HuH-7 (cell line): ENCODE measurements at places on chromosomes 11 and 22.
A peak's percentile ranks its signal among the peaks of the same experiment; 100 is the strongest.

DNA sequence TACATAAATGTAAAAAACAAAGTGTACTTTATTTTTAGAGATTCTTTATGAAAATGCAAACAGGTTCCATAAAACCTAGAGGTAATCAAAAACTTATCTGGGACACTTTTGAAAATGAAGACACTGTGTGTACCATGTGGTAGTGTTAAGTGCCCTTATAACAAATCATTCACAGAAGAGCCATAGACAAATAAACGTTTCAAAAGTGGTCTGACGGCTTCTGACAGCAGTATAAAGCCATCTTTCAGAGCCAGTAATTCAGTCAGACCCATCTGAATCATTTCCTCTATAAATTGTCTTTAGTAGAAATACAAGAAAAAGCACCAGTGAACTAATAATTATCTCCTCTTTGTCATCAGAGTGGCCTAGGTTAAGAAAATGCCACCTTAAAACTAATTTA, 100.0 kb downstream of the PAX6 start:
- no peak for DNase-seq

DNA sequence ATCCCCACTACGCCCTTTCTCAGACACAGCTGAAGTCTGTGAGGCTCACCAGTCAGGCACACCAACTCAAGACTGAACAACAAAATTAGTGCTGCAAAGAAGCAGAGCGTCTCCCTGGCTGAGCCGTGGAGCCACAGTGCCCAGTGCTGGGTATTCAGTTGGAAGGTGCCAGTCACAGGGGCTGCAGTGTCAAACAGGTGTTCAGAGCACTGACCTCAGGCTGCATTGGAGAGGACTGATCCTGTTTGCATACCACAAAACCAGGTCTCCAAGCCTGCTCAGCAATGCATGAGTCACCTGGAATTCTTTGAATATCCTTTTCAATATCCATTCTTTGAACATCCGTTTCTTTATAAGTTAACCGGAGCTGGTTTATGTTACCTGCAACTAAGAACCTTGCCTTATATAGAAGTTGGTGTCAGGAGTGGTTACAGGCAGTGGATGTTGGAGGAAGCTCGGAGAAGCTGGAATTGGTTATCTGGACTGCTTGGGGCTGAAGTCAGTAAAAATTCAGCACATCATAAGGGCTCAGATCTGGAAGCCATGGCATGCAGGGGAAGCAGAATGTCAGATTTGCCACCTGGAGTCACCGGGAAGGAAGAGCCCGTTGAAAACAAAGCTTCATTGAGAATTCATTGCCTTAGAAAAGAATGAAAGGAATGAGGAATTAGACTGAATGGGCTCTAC, 30.3 kb downstream of the PDGFB start:
- DNase-seq, result no peak

- DNase-seq, result no peak
These were observed 60.5 kb downstream of the LIF start for GRCh38 chr22:30186041-30186440.

DNA sequence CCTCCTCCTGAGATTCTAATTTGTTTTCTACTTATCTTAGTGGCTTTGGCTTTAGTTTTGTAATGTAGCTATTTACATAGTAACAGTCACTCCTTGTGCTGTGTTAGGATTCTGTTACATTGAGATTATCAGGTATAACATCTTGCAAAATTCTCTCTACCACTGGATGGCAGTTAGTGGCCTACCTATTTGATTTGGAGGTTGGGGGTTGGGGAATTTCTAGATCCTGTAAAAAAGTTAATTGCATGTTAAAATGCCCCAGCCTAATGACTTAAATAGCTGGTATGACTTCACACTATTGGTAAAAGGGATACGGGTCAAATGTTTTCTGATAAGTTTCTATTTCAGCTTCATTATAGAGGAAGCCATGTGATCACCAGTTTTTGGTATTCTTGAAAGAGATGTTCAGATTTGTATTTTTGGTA, 2.8 kb downstream of the GRK3 start:
- no peak for DNase-seq

DNA sequence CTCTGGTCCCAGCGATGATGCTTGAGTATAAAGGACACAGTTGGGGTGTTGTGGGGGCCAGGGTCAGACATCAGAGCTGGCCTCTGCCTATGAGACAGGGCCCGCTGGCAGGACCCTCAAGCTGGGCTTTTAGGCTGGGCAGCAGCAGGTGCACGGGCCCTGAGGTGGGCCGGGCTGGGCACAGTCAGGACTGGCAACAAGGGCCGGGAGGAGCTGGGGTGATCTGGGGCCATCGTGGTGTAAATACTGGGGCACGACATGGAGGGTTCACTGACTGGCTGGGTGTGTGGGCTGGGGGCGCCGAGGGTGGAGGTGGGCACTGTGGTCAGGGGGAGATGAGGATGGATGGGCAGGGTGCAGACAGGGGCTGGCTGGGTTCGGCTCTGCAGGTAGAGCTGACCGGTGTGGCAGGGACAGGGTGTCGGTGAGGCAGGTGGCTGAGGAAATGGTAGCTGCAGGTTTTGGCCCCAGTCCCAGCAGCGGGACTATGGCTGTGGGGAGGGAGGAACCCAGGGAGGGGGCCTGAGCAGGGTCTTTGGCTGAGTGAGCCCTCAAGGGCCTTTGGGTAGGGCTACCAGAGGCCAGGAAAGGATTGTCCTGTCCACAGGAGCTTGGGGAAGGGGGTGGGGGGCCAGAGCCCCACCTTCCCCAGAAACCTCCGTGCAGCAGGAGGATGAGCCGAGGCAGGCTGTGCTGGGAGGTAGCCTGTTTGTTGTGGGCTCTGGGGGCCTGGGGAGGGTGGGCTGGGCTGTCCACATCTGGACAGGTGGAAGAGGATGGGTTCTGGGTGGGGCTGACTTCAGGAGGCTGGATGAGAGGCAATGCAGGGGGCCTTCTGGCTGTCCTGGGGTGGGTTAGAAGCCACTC, 81.4 kb downstream of the KCNQ1 start:
- no peak for DNase-seq

- DNase-seq, result no peak
These were observed 35.2 kb upstream of the FIBIN start for GRCh38 chr11:26958702-26959049.

GRCh38 chr11:62724171-62724570, 3.1 kb downstream of the HNRNPUL2 start:
- no peak for DNase-seq

- DNase-seq, result no peak
These were observed 448.0 kb upstream of the FAT3 start for GRCh38 chr11:91776655-91777054.

- no peak for DNase-seq
These were observed 17.9 kb upstream of the BBOX1 start for GRCh38 chr11:27022659-27023251.

- no peak for DNase-seq
These were observed 313.8 kb downstream of the LARGE1 start for GRCh38 chr22:33606504-33606903.

- DNase-seq, result no peak
These were observed 143.3 kb downstream of the DLG2 start for GRCh38 chr11:85483861-85484260.

GRCh38 chr11:2653930-2654739, 45.7 kb downstream of the KCNQ1OT1 start:
- DNase-seq, result peak; percentile 4

DNA sequence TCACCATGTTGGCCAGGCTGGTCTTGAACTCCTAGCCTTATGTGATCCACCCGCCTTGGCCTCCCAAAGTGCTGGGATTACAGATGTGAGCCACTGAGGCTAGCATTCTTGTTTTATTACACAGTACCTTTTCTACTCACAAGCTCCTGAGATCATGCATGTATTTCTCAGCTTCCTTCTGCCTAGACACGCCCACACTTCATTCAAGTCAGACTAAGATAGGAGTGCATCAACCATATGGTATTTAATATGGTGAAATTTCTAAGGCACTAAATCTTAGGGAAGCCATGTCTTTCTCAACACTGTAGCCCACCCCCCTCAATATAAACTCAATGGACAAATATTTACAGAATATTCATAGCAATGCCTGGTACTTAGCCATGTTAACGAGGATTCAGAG, 62.1 kb downstream of the SLC25A17 start:
- DNase-seq, result no peak

GRCh38 chr22:49366437-49366836, 461.2 kb downstream of the BRD1 start:
- no peak for DNase-seq

DNA sequence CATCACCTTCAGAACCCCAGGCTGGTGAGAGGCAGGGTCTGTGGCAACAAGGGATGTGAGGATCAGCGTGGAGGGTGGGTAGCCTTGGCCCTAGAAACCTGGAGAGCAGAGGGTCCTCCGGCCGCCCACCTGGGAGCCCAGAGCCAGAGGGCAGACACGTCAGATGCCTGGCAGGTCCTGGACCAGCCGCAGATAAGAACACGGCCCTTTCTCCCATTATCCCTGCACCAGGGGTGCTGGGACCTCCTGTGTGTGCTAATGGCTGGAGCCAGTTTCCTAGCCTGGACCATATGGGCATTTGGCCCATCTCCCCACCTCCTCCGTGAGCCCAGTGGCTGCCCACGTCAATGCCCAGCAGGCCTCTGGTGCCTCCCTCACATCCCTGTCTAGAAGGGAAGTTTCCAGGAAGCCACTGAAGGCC, 88.4 kb downstream of the MORC2 start:
- no peak for DNase-seq

DNA sequence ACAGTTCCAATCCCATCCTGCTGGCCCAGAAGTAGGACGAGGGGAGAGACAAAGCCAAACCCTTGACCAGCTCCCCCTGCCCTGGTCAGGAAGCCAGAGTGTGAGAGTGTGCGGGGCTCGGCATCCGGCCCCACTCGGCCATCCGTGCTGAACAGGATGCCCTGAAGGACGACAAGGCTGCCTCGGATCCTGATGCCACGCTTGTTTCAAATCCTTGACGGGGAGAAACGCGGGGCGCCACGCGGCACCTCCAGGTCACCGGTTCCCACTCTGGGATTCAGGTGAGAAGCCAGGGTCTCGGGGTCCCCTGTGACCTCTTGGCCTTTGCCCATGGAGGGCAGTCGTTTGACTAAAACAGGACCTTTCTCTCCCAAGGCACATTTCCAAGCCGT, 167.8 kb downstream of the BRD1 start:
- no peak for DNase-seq

DNA sequence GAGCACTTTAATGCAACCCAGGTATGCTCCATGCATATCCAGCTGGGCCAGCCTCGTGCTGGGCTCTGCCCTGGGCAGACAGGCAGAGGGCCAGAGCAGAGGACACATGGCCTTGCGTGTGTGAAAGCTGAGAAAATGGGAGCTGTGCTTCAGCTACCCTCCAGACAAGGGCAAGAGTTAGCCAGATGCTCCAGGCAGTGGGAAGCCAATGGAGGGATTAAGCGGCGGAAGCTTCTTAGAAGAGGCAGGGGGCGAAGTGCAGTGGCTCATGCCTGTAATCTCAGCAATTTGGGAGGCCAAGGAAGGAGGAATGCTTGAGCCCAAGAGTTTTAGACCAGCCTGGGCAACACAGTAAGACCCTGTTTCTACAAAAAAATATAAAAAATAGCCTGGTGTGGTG, 9.8 kb upstream of the ARHGEF17 start:
- no peak for DNase-seq

GRCh38 chr22:41725510-41726110, 26.3 kb downstream of the MEI1 start:
- DNase-seq, result no peak

DNA sequence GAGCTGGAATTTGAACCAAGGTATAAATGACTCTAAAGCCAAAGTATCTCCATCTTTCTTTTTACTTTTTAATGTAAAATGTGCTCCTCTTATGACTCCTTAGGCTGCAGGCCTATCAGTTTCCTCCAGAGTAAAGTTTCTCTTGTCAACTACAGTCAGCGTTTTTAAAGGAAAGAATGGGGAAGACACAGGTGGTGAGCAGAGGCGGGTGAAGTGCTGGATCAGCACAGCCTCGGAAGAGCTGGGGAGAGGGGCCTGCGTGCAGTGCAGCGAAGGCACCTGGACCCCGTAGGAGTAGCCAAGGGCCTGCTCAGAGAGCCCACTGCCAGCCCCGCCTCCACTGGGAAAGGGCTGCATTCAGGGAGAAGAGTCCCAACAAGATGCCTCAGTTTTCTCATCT, 48.8 kb upstream of the ALX4 start:
- no peak for DNase-seq

DNA sequence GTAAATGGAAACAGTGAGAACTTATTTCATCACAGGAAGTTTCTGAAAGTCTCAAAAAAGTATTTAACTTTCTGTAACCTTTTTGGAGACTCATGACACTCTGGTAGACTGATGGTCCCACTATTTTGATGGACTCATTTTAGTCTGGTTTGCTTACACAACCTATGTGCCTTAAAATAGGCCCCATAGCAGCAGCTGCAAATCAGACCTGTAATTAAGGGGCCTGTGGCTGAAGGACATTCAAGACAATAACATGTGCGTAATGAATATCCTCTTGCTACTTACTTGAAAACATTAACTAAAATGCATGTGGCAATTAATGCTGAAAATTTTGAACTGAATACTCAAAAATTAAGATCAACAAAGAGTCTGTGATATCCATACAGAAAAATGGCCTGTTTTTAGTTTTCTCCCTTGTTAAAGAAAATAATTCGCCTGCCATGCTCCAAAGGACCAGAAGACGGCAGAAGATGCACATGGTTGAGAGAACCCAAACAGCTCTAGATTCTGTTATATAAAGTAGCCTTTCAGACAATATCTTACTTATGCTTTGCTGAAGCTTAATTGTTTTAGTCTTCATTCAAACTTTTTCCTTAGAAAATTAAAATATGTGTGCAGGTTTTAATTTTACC, 568.5 kb downstream of the KCNA4 start:
- DNase-seq, result peak; percentile 1
